ENCODE measurements at places on chromosomes 1 and 21. TPM values are rescaled to one million over a fixed set of nuclear protein-coding genes. Genes with fewer than 3 reads are reported as not detected.

LHX8 gene
- not detected for polyA plus RNA-seq

DNA sequence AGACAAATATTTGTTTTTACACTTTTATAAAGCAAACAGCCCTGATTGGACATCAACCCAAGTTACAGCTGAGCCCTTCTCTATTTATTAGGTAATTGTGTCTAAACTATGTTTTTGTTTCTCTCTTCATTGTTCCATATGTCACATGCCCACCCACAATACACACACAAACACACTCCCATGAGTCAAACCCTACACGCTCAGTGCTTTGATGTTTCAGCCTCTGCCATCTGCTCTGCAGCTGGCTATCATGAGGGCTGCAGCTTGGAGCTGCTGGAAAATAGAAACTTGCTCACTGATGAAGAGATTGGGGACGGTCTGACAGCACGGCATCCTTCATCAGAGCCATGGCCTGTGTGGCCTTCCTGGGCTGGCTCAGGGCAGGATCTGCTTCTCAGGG lies 41.7 kb downstream of the PSMG1 start:
- no peak for DNase-seq

- DNase-seq: no peak
These were observed 41.6 kb downstream of the MATN1 start for GRCh38 chr1:30681782-30682181.

SYT2 gene
- polyA plus RNA-seq: 2.3 TPM

PLCH2 gene
- 0.74 TPM for polyA plus RNA-seq

- no peak for DNase-seq
These were observed 30.5 kb downstream of the TNFSF18 start for GRCh38 chr1:173020138-173020750.

GRCh38 chr1:2643414-2644077 lies 10.7 kb upstream of the MMEL1 start:
- DNase-seq: no peak

MLLT11 gene
- polyA plus RNA-seq: 25.4 TPM

DNA sequence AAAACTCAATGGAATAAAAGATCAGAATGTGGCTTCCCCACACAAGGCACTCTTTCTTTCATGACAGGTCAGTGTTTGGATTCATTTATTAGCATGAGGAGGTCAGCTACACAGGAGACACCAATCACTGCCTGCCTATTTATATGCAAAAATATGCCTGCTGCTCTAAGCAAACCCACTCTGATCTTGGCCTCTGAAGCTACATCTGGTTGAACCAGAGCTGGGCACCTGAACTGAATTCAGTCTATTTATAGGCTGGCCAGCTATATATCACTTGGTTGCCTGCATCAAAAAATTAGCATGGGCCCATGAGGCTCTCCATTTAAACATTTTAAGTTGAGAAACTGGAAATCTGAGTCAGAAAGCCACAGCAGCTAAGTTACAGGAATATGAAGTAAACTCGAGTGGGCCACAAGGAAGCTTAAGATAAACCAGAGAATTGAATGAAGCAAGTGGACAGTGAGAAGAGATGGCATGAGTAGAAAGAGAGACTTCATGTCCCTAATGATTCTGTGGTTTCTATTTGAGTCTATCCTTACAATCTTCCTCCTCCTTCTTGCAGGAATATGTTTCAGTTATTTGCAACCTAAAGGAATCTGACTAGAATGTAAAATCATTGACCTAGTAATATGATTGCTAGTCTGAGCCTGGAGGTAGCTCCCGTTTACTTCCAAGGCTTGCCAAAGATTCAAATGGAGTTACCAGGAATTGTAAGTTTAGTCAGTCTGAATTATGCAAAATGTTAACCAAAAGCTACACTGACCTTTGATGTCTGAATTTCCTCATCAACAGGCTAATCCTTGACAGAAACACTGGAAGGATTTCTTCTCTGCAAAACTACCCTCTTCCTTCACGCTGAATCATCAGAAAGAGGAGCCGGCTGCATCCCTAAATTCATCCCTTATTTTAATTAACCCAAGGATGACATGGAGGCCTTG lies 17.7 kb downstream of the DDAH1 start:
- no peak for DNase-seq

OR2L3 gene
- polyA plus RNA-seq: not detected

- DNase-seq: no peak
These were observed 47.2 kb downstream of the PTPRF start for GRCh38 chr1:43577655-43578542.

RNASEL gene
- polyA plus RNA-seq: 10.7 TPM

FCRLA gene
- 0.15 TPM for polyA plus RNA-seq

DNA sequence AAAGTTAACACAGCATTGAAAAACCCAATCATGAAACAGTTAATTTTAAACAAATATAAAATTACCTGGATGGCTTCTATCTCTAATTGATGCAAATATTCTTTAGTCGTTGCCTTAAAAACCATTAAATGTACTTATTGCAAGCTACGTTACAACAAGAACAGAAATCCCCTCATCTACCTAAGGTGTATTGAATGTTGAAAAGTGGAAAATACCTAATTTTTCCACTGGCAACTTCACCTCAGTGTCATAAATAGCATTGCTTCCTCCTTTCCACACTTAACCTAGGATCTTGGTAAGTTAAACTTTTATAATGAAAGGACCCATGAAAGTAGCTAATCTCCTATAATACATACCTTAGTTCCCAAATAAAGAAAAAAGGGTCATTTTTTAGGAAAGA lies 5.4 kb downstream of the GADD45A start:
- no peak for DNase-seq

KPRP gene
- polyA plus RNA-seq: not detected

DNA sequence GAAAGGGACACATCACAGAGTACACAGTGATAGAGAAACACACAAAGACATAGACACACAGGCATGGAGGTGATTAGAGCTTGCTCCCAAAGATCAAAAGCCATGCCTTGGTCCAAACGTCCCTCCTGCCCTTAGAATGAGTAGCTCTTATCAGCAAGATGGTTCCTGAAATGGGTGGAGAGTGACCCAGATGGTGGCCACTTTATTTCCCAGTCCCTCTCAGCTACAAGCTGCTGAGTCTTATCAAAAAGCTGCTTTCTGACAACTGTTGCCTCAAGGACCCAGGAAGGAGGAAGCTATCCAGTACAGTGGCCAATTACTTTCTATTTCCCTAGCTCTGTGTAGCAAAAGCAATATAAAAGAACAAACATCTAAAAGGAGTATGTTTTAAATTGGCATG lies 7.7 kb upstream of the CLCA1 start:
- DNase-seq: no peak

XCL1 gene
- polyA plus RNA-seq: 0.21 TPM

Data from right renal cortex interstitium (tissue), 3 donors.